ENCODE measurements at places on chromosomes 4 and X.

- no peak for DNase-seq
These were observed 12.9 kb downstream of the PPP2R3B start for GRCh38 chrX:373641-374471.

GRCh38 chr4:74368596-74368995, 3.7 kb downstream of the EREG start:
- DNase-seq, result no peak

- no peak for DNase-seq
These were observed 22.4 kb downstream of the GAB1 start for GRCh38 chr4:143358923-143359643.

DNA sequence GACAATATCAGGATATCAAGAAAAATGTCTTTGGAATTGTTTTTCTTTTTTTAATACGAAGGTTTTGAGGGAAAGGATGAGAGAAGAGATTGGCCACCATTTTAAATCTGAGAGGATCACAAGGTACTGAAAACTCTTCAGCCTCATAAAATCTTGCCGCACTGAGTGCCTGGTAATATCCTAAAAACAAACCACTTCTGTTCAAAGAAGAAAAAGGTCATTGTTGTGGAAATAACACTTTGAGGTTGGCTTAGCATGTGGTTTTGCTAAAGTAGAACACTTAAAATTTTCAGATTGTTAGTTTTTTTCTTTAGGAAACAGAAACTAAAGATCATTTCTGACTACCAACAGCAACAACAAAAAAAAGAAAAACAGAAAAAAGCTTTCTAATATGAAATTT, 1.0 kb upstream of the CLDN22 start:
- DNase-seq, result no peak

DNA sequence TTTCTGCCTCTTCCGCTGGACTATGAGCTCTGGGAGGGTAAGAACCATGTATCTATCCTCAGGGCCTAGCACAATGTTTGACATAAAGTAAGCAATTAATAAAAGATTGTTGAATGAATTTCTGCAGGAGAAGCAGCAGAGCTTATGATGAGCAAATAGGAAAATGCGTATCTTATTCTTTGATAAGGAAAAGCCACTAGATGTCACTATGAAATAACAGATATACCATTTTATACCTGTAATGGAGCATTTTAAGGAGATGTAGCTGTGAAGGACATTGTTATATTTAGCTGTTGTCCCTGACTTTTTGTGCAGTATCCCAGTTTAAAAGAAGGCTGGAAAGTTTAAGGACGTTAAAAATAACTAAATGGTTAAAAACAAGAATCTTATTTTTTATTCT, 147.2 kb upstream of the MBNL3 start:
- DNase-seq, result no peak

- no peak for DNase-seq
These were observed 27.5 kb downstream of the YY2 start for GRCh38 chrX:21883258-21883657.

DNA sequence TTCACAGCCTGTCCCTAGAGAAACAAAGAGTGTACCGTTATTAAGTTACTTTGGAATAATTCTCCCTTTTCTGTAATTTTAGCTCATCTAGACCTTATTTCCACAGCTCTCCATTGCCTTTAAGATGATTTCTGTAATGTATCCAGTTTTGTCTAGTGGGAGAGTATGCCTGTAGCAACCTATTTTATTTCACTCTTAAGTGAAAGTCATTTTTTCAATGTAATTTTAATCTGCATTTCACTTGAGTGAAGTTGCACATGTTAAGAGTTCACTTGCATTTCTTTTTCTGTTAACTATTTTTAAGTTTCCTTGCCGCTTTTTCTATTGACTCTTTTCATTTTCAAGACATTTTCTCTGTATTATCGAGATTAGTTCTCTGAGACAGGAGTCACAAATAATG, 46.5 kb downstream of the FANCB start:
- DNase-seq, result no peak

GRCh38 chr4:136306361-136306760, 1225.9 kb downstream of the PCDH18 start:
- DNase-seq, result no peak
